Stimulated activated CD4-positive, alpha-beta T cell treated with anti-CD3 and anti-CD28 coated beads, Interleukin-4, amount 100 ng/mL, for 4 hours (primary cell): ENCODE measurements at places on chromosomes 5 and 9.

- DNase-seq: no peak
Observed at GRCh38 chr5:1159341-1159675, 42.1 kb upstream of the SLC6A19 start.

- no peak for DNase-seq
Observed at GRCh38 chr5:67699560-67699959, 503.0 kb upstream of the CD180 start.

- no peak for DNase-seq
Observed at GRCh38 chr9:127347831-127348776, 48.9 kb upstream of the SLC2A8 start.

DNA sequence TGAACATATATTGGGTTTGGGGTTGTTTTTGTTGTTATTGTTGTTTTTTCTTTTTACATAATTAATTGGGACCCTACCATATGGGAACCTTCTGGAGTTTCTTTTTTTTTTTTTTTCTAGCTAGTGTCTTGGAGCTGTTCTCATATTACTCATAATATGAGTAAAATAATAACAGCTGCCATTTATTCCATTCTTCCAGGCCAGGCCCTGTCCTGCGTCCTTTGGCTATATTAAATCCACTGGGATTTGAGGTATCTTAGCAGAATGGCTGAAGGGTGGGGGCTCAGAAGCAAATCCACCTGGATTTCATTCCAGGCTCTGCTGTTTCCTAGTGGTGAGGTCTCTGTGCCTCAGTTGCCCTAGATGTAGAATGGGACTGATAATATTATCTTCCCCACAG is 47.2 kb upstream of the RPL26L1 start:
- DNase-seq: no peak

DNA sequence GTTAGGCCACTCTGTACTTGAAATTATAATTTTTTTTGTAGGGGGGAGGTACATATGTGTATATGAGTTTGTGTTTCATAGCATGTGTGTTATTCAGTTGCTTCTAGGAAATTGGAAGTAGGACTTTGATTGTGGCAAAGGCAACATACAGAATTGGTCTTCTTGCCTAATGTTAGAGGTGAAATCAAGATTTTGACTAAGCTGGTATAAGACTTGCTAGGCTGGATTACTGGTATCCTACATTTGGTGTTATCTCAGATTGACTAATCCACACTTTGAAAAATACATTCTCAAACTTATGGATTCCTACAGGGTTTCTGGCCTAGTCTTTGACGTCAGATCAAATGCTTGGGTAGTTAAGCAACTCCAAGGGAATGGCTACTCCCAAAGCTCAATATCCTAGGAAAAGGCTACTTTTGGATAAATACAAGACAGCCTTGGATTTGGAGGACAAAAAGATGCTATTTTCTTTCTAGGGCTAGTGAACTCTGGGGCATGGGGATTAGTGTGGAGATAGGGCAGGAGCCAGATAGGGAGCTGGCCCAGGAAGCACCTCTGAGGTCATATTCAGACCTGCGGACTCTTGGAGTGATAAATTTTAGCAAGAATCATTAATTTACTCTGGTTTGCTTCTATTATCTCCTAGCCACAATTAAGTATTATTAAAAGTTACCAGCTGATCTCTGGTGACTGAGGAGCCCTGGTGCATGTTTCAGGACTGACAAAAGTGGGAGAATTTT is 144.0 kb upstream of the RPS23 start:
- DNase-seq: no peak

DNA sequence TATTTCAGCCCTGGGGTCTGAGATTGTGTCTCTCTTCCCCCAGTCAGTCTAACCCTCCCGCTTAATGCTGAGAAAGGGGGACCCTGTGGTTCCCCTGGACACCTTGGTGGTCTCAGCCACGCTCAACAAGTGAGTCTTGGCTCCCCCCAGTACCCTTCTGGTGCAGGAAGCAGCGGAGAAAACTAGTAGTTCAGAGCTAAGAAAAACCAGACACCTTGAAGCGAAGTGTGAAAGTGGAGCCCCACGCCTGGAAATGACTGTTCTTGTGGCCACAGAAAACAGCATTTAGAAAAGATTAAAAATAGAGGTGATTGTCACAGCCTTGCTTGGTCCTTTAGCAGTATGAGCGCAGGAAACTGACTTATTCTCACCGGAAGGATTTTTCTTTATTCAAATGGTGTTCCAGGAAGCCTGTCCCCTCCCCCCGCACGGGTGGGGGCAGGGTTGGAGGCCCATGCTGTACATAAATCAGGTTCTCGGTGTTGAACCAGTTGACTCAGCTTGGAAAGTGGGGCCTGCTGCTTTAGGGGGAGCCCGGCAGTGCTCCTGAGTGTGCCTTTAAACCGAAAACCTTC is 8.1 kb downstream of the ARPC5L start:
- peak; percentile 88 for DNase-seq

DNA sequence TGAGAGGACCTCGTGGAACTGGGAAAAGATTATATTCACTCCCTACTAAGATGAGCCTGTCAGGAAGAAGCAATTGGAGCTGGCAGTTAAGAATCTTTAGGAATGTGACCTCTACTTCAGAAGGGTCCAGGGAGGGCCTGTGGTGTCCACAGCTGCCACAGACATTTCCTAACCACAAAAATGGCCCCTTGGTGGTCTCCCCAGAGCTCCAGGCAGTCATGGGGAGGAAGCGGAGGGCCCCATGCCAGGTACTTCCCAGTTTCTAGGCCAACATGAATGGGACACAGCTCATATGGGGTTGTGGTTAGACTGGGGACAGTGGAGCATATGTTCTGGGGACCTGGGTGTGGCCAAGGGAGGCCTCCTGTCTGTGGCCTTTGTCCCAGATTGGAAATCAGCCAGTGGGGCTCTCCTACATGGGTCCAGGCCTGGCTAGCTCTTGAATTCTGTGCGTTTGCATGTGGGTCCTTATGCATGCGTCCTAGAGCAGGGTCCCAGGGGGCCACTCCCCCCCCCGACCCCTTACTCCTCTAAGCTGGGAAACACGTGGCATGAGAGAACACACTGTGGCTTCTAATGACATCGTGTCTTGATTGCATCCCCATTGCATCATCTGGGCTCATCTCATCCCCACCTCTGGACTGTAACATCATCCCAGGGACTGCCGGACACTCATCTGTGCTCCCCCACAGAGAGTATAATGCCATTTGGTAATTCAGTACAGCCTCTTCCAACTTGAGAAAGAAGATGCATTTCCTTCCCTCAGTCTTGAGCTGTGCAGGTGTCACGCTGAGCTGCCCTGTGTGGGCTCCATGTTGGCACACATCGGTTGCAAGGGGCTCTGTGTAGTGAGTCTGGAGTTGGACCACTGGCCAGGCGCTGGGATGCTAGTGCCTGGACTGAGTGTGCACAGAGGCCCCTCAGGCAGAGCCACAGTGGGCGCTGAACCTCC is 31.3 kb downstream of the IRF1 start:
- DNase-seq: no peak

DNA sequence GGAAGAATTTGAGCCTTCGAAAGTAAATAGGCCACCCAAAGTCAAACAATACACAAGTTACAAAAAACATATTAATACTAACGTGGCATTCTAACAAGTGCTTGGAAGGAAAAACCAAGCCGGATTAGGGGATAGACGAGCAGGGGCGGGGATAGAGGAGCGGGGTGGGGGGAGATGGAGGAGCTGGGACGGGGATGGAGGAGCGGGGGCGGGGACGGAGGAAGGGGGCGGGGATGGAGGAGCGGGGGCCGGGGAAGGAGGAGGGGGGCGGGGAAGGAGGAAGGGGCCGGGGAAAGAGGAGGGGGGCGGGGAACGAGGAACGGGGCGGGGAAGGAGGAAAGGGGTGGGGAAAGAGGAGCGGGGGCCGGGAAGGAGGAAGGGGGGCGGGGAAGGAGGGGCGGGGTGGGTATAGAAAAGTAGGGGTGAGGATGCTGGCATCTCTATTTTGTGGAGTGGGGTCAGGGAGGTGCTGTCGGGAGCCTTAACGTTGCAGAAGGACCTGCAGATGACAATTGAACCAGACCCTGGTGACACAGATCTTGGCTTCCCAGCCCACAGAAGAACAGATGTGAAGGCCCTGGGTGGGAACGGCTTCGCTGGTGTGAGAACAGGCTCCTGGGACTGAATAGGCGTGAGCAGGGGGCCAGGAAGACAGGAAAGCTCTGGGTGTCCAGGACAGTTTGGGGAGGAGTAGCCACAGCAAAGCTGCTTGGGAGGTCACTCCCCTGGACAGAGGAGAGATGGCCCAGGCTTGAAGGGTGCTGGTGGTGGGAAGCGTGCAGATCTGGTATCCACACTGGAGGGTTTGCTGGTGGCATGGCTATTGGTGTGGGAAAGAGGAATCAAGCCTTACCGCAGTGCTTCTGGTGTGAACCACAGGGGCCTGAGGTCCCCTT is 233.3 kb upstream of the DAP start:
- no peak for DNase-seq

DNA sequence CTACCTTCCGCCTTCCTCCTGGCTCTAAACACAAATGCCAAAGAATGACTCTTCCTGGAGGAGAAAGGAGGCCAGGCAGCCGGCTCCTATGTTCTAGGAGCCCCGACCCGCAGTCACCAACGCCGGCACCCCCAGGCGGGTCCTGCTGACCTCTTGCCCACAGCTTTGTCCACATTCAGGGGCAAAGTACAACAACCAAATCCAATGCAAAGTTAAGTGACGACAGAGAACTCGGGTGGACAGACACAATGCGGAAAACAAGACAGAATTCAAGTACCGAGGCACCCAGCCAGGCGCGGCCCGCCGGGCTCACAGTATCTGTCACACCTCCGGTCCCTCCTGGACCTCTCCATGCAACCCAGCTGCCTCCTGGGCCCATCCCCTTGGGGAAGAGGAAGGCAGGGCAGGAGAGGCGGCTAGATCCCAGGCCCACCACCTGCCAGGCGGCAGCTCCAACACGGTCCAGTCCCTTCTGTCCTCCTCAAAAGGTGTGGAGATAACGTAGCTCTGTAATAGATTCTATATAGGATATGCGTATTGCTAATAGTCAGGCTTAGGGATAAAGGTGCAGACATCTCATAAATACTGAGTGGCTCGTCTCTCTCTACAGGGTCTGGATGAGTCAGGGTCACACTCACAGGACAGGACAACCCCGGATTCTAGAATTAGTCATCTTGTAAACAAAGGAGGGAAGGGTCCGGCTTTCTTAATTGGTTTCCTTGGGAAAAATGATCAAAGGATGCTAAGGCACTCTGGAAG is 46.9 kb upstream of the UBAC1 start:
- DNase-seq: no peak

- no peak for DNase-seq
Observed at GRCh38 chr9:137491735-137492432, 32.8 kb upstream of the NSMF start.

- no peak for DNase-seq
Observed at GRCh38 chr5:68173007-68173406, 42.5 kb upstream of the PIK3R1 start.

GRCh38 chr9:91193087-91193657 is 168.5 kb downstream of the AUH start:
- DNase-seq: peak; percentile 64

- DNase-seq: no peak
Observed at GRCh38 chr9:136705564-136705963, 6.8 kb upstream of the DIPK1B start.

DNA sequence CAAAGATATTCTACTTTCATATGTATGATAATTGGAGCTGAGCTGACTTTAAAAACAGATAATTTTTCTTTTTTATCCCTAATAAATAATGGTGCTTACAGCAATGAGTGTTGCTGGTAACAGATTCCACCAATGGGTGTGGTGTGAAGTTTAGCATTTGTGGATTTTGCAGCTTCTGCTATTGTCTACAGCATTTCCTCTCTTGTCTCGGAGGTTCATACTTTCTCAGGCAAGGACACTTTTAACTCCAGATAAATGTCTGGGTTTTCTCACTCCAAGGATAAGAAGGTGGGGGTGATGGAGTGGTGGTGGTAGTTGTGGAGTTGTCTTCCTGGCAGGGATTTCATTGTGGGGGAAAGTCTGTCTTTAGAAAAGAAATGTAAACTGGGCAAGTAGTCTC is 120.0 kb upstream of the CDKN2B start:
- DNase-seq: no peak

DNA sequence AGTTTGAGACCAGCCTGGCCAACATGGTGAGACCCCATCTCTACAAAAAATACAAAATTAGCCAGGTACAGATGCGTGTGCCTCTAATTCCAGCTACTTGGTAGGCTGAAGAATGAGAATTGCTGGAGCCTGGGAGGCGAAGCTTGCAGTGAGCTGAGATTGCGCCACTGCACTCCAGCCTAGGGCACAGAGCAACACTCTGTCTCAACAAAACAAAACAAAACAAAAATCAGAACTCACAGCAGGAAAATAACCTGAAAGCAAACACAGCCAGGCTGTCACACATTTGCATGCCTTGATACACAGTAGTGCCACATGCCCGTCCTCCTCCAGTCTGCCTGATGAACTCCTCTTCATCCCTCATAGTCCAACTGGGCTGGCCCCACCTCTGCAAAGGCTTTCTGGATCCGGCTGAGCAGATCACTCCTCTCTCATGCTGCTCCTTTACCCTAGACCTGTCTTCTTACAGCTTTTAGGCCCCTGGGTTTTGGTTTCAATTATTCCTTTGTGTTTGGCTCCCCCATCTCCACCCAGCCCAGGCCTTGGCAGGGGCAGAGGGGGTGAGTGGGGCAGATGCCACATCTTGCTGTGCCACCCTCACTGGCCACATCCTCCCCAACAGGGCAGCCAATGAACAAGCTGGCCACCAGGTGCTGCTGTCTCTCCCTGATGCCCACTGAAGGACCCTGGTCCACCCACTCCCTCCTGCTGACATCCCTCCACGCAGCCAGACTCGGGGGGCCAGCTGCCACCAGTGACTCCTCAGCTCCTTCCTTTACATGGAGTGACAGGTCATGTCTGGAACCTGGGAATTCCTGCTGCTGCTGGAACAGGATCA is 62.0 kb upstream of the GGTA1 start:
- no peak for DNase-seq

DNA sequence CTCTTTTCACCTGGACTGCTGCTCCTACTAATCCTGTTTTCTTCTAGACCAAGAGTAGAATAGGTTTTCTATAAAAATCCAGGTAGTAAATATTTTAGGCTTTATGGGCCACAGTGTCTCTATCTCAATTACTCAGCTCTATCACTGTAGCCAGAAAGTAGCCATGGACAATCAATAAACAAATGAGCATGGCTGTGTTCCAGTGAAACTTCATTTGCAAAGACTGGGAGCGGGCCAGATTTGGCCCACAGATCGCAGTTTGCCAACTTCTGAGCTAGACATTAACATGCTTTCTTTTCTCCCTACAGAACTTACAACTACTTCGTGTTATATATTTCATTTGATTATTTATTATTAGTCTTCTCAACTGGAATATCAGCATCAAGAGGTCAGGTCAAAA is 30.2 kb downstream of the BRINP1 start:
- DNase-seq: no peak

DNA sequence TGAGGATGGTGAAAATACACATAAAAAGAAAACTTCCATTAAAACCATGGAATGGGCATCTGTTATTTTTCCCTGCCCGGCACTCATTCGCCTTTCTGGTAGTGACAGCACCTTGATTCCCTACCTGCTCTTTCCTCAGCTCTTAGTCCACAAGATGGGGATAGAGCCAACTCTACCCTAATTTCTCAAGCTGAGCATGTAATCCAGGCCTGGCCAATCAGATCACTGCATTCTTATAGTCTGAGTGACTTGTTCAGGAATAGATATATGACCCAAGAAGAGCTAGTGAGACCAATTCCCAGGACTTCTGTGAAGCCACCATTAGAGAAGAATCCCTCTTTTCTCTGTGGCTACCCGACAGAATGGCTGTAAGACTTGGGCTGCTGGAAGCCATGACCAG is 58.1 kb downstream of the TSSK1B start:
- DNase-seq: no peak

- DNase-seq: no peak
Observed at GRCh38 chr5:82332886-82333615, 54.9 kb upstream of the RPS23 start.

GRCh38 chr5:94796586-94796985 is 178.1 kb downstream of the SLF1 start:
- no peak for DNase-seq
